Activated CD8-positive, alpha-beta T cell treated with anti-CD3 and anti-CD28 coated beads for 36 hours (primary cell): ENCODE measurements at places on chromosomes 2 and 18.
A peak's percentile ranks its signal among the peaks of the same experiment; 100 is the strongest.

DNA sequence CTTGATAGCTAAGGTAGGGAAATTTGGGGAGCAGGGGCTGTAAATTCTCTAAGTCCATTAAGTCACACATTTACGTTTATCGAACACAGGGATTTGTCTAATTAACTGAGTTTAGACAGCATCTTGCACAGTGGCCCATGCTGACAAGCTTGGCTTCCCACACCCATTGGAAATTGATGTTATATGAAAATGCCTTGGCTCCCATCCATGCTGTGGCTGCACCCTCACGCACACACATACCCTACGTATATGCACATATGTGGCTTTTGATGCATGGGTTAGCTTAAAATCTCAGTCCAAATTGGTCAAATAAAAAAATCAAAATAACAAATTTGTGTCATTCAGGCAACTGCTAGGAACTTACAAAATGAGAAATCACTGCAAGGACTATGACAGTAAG, 37.8 kb downstream of the SEC11C start:
- no peak for DNase-seq

- no peak for DNase-seq
Observed at GRCh38 chr2:188813315-188813714, 160.9 kb upstream of the COL3A1 start.

DNA sequence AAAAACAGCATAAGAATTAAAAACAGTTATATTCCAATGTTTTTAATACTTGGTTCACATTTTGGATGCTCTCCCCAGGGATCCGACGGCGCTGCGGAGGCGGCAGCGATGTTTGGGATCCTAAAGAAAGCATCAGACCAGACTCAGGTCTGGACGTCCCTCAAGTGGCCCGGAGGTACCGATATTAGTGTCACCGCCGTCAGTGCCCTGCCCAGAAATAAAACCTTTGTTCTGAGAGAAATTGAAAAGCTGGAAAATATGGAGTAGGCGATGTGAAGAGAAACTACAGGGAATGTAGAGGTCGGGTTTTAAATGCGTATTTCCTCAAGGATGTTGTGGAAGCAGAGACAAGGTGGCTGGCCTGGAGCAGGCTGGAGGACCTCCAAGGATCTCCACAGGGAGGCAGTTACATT, 683 bp upstream of the TBC1D8 start:
- DNase-seq, result peak; percentile 11

GRCh38 chr2:6806604-6807003, 59.1 kb downstream of the CMPK2 start:
- no peak for DNase-seq

- DNase-seq, result no peak
Observed at GRCh38 chr18:25726298-25726697, 364.1 kb downstream of the SS18 start.

- DNase-seq, result no peak
Observed at GRCh38 chr2:149330127-149331022, at the start of gene LYPD6. Gene LYPD6 (plus strand): TSS chr2:149330587. CDS start chr2:149437709, 107,122 bp downstream.

DNA sequence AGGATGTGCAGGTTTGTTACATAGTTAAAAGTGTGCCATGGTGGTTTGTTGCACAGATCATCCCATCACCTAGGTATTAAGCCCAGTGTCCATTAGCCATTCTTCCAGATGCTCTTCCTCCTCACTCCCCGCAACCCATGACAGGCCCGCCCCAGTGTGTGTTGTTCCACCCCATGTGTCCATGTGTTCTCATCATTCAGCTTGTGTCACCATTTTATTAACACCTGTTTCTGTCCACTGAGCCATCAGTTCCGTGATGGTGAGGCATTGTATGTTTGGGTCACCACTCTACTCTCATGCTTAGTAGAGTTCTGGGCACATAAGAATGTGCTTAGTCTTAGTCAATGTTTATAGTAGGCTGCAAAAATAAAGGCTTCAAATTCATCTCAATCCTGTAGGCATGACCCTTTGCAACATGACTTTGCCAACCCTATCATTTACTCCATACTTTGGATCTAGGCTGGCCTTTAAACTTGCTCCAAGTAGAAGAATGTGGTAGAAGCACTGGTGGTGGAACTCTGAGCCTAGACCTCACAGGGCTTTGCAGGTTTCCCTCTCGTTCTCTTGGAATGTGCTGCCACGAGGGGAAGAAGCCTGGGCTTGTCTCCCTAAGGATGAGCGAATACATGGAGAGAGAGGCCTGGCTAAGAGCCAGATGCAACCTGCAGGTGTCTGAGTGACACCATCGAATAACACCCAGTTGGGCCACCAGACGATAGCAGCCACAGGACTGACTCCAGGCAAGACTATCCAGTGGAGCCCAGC, 161.5 kb downstream of the NAPG start:
- no peak for DNase-seq

- no peak for DNase-seq
Observed at GRCh38 chr18:73835656-73836364, 311.8 kb downstream of the FBXO15 start.

- DNase-seq, result no peak
Observed at GRCh38 chr18:49968644-49969309, 155.4 kb upstream of the ACAA2 start.

- peak; percentile 24 for DNase-seq
Observed at GRCh38 chr2:234102112-234102511, 51.6 kb downstream of the SPP2 start.

GRCh38 chr2:76288146-76288545, 577.4 kb upstream of the GCFC2 start:
- no peak for DNase-seq
